ENCODE measurements at places on chromosomes 6 and 20. TPM values are rescaled to one million over a fixed set of nuclear protein-coding genes. Genes with fewer than 3 reads are reported as not detected.

Gene GRM1
- not detected for total RNA-seq

Gene ABT1
- total RNA-seq: 32.9 TPM

Gene BTN1A1
- not detected for total RNA-seq

GRCh38 chr6:128993166-128993565, 110.2 kb downstream of the LAMA2 start:
- H3K4me1 ChIP-seq: no peaks in the 10 kb centered on the region
- no peak overlapping the region for H3K4me3 ChIP-seq
- peaks cover 1% of the 10 kb centered on the region for H3K27me3 ChIP-seq
- no peaks in the 10 kb centered on the region for H3K36me3 ChIP-seq

DNA sequence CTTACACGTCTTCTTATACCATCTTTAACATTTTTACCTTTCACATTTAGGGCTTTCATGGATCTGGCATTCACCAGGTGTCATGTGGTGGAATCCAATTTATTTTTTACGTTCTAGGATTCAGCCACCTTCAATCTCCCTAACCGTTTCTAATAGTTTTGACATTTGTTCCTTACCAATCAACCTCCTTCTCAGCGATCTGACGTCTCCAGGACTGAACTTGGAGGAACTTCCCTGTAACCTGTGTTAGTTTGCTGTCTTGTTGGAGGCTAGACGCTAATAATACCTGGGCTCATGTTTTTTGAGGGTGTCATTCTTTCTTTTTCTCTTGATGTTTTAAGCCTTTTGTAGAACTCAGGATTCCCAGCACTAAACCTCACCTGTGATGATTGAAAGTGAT, 351.6 kb downstream of the THBS2 start:
- H3K27me3 ChIP-seq: peaks cover 4% of the 10 kb centered on the region
- H3K36me3 ChIP-seq: no peaks in the 10 kb centered on the region
- DNase-seq: no peak
- H3K4me3 ChIP-seq: no peak overlapping the region
- H3K4me1 ChIP-seq: no peaks in the 10 kb centered on the region

- DNase-seq: peak; percentile 54
- H3K4me3 ChIP-seq: peak overlapping the region; percentile 79
- H3K27ac ChIP-seq: peak overlapping the region; percentile 35
- peaks cover 21% of the 10 kb centered on the region for H3K27me3 ChIP-seq
- H3K4me1 ChIP-seq: peaks cover 10% of the 10 kb centered on the region
These were observed 654 bp downstream of the WASF1 start for GRCh38 chr6:110178626-110179405.

Gene HUS1B
- 2.8 TPM for total RNA-seq

Gene TGM2
- total RNA-seq: not detected

DNA sequence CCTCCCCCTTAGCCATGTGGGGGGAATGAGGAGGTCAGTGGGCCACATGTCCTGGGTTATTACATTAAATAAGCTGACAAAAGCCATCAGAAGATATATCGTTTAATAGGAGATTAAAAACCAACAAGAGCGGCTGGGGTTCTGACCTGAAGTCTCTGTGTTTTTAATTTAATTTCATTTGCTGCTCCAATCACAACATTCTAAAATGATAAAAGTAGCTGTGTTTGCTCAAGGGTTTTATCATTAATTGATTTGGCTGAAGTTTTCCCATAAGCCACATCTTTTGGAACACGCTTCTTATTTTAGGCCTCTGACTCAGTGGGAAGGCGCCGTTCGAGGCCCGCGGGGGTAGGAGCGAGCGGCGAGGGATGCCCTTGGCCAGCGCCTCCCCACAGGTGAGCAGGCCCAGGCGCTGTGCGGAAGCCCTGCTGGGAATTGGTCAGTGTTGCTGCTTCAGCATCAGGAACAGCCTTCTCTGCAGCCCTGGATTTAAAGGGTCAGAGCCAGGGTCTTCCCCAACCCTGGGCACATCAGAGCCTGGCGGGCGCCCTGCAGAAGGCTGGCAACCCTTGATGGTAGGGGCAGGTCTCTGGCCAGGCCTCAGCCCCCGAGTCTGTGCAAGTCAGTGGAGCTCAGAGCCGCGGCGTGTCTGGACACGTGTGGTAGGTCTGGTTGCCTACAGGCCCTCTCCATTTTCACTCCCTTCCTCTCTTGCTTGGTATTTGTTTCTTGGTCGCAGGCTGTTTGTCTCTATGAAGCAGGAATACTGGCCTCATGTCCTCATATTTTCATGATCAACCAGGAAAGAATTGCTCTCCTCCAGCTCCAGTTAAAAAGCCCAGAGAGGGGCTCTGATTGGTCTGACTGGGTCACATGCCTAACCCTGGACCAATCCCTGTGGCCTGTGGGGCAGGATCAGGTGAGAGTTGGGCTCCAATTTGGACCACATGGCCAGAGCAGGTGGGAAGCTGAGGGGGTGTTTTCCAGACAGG, 30.9 kb upstream of the MLN start:
- H3K36me3 ChIP-seq: no peaks in the 10 kb centered on the region
- DNase-seq: no peak
- peaks cover 9% of the 10 kb centered on the region for H3K27me3 ChIP-seq
- no peak overlapping the region for H3K27ac ChIP-seq

DNA sequence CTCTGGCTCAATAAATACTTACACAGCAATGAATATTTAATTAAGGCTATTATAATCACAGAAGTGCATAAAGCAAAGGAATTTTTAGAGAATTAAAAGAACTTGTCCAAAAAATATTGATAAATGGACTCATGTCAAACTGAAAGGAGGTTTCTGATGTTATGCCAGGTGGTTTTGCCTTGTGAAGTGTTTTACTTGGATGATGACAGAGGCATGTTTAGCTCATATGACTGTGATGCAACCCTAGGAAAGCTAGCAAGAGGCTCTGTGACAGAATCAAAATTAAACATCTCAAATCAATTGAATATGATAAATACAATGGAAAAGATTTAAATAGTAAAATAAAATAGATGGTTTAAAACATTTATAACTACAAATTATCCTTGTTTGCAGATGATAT, 137.3 kb downstream of the TMEM200A start:
- no peak overlapping the region for H3K27ac ChIP-seq
- peaks cover 4% of the 10 kb centered on the region for H3K27me3 ChIP-seq
- H3K4me3 ChIP-seq: no peak overlapping the region
- DNase-seq: no peak
- peaks cover 23% of the 10 kb centered on the region for H3K4me1 ChIP-seq
- peaks cover 24% of the 10 kb centered on the region for H3K36me3 ChIP-seq

Gene RUNX2
- 12.7 TPM for total RNA-seq

Data from activated T-helper 1 cell treated with anti-CD3 and anti-CD28 coated beads, Interleukin-12 subunit alpha, Interleukin-12 subunit beta, Interleukin-2, Interleukin-4 antibody, amounts not matched to agents 30 ng/mL and 10 ng/mL and 1 ng/mL, durations not matched to agents 14 hours and 24 hours and 36 hours (primary cell).